Activated CD4-positive, alpha-beta T cell treated with anti-CD3 and anti-CD28 coated beads for 36 hours (primary cell): ENCODE measurements at places on chromosomes 6 and 20. TPM values are rescaled to one million over a fixed set of nuclear protein-coding genes. Genes with fewer than 3 reads are reported as not detected.

The SLPI gene
- total RNA-seq = not detected

The TP53TG5 gene
- total RNA-seq = 0.80 TPM

The CNKSR3 gene
- 0.34 TPM for total RNA-seq

The MAS1 gene
- total RNA-seq = not detected

The OR2B6 gene
- not detected for total RNA-seq

The SMLR1 gene
- total RNA-seq = not detected

The FBXO5 gene
- total RNA-seq = 57.3 TPM

The SUMO4 gene
- 5.3 TPM for total RNA-seq

The CLVS2 gene
- not detected for total RNA-seq

The GRIK2 gene
- not detected for total RNA-seq

The TASP1 gene
- total RNA-seq = 8.5 TPM

The CCN6 gene
- total RNA-seq = 0.26 TPM

The RAMACL gene
- 0.30 TPM for total RNA-seq

The FOXC1 gene
- 0.05 TPM for total RNA-seq

The RIPPLY2 gene
- not detected for total RNA-seq

The JARID2 gene
- 43.0 TPM for total RNA-seq

The ANKS1A gene
- total RNA-seq = 7.4 TPM

The AGER gene
- total RNA-seq = 24.4 TPM

The LCA5 gene
- total RNA-seq = 0.32 TPM

The SLC35D3 gene
- total RNA-seq = not detected

The EGFL8 gene
- total RNA-seq = 10.9 TPM

The GGTLC1 gene
- not detected for total RNA-seq

The GHRH gene
- not detected for total RNA-seq

The BFSP1 gene
- 0.12 TPM for total RNA-seq

The RIMS1 gene
- not detected for total RNA-seq

The C6orf132 gene
- total RNA-seq = 0.14 TPM

The KCNQ2 gene
- total RNA-seq = not detected

The OPN5 gene
- total RNA-seq = not detected

The HTR1E gene
- total RNA-seq = not detected

The BTNL2 gene
- not detected for total RNA-seq

The IMPG1 gene
- total RNA-seq = not detected

The TRIM40 gene
- total RNA-seq = not detected

The MTCH1 gene
- total RNA-seq = 72.9 TPM

The COL11A2 gene
- 1.9 TPM for total RNA-seq

The HLA-DOA gene
- total RNA-seq = 1.7 TPM

The FLRT3 gene
- total RNA-seq = not detected

The KCNK5 gene
- 15.8 TPM for total RNA-seq

The BANF2 gene
- not detected for total RNA-seq

The SLC12A5 gene
- 0.49 TPM for total RNA-seq

The BNIP5 gene
- total RNA-seq = not detected
